Lower lobe of right lung (tissue), 2 donors: ENCODE measurements at places on chromosomes 1 and 21. TPM values are rescaled to one million over a fixed set of nuclear protein-coding genes. Genes with fewer than 3 reads are reported as not detected.

DCDC2B gene
- 3.2 TPM for total RNA-seq

KISS1 gene
- total RNA-seq, result not detected

ADGRL4 gene
- 18.8 TPM for total RNA-seq

C4BPA gene
- 65.2 TPM for total RNA-seq

PARP1 gene
- total RNA-seq, result 59.2 TPM

NCAM2 gene
- 8.8 TPM for total RNA-seq

NAXE gene
- total RNA-seq, result 62.2 TPM

F13B gene
- total RNA-seq, result not detected

AADACL4 gene
- total RNA-seq, result not detected

PSEN2 gene
- total RNA-seq, result 26.6 TPM

PTGFRN gene
- total RNA-seq, result 31.1 TPM

TNFRSF18 gene
- total RNA-seq, result 0.47 TPM

CNIH4 gene
- total RNA-seq, result 77.4 TPM

TNFAIP8L2 gene
- total RNA-seq, result 17.8 TPM

SPATA6 gene
- 32.4 TPM for total RNA-seq

PLPPR5 gene
- total RNA-seq, result not detected

PDXK gene
- 195 TPM for total RNA-seq

OPRD1 gene
- total RNA-seq, result not detected

SLC2A5 gene
- total RNA-seq, result 1.7 TPM

UCK2 gene
- total RNA-seq, result 8.3 TPM

MRPL55 gene
- 43.6 TPM for total RNA-seq

GPR153 gene
- 16.6 TPM for total RNA-seq

S100A7 gene
- total RNA-seq, result not detected

MAP3K7CL gene
- total RNA-seq, result 8.3 TPM

FCGR3A gene
- 323 TPM for total RNA-seq

OR2L13 gene
- total RNA-seq, result not detected

GBP7 gene
- total RNA-seq, result not detected

GUCA2B gene
- not detected for total RNA-seq

RPE65 gene
- not detected for total RNA-seq

ETV3L gene
- not detected for total RNA-seq

LCE1E gene
- not detected for total RNA-seq

WDR64 gene
- not detected for total RNA-seq

ERG gene
- total RNA-seq, result 38.0 TPM

DDAH1 gene
- 48.4 TPM for total RNA-seq

ZNF697 gene
- total RNA-seq, result 8.7 TPM

SH2D1B gene
- 1.9 TPM for total RNA-seq

PTPRC gene
- total RNA-seq, result 214 TPM

TAS1R3 gene
- total RNA-seq, result 0.65 TPM

SLC30A2 gene
- not detected for total RNA-seq

KLF17 gene
- total RNA-seq, result 0.47 TPM

PGLYRP3 gene
- total RNA-seq, result not detected

TMEM240 gene
- total RNA-seq, result 3.9 TPM

ALG14 gene
- 4.6 TPM for total RNA-seq

RPL11 gene
- total RNA-seq, result 959 TPM

PLXNA2 gene
- total RNA-seq, result 83.9 TPM
